Stomach (tissue), 19 donors: ENCODE measurements at places on chromosomes 13 and 19. TPM values are rescaled to one million over a fixed set of nuclear protein-coding genes. Genes with fewer than 3 reads are reported as not detected.
A peak's percentile ranks its signal among the peaks of the same experiment; 100 is the strongest.

- peak; percentile 83 for DNase-seq
These were observed 8.4 kb downstream of the PEAK3 start for GRCh38 chr19:2273356-2274184.

GRCh38 chr13:90906554-90906953 is 440.9 kb upstream of the MIR17HG start:
- no peak for DNase-seq

GRCh38 chr13:80577285-80577684 is 236.4 kb upstream of the SPRY2 start:
- DNase-seq = no peak

DNA sequence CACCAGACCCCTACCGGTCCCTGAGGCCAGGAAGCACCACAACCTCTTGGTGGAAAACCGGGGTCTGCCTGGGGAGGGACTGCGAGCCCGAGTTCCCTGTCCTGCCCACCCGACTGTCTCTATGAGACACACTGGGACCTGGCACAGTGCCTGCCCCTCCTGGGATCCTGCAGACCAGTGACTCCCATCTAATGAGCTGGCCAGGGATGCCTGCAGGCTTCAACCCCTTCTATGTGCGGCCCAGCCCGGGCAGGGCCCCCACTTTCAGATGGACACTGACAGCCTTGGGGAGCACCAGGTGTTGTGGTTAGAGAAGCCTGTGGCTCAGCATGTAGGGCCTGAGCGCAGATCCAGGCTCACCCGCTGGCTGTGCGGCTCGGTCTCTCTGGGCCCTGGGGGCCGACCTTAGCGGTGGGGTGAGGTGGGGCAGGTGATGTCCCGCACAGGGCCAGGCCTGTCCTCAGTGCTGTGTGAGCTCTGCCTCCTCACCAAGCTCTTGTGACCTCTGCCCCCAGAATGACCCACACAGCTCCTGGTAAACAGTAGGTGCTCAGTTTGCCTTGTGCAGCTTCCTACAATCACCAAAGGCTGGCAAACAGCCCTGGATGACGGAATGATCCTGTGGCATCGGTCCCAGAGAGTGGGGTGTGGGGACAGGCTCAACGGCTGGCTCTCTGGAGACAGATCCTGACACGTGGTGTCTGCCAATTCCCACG is 17.9 kb upstream of the CACTIN start:
- peak; percentile 46 for DNase-seq

- no peak for DNase-seq
These were observed 140.8 kb downstream of the MIPEP start for GRCh38 chr13:23748109-23748990.

GRCh38 chr19:44552324-44552723 is 22.8 kb upstream of the CEACAM20 start:
- DNase-seq = no peak

GRCh38 chr13:99346335-99347042 is 39.3 kb upstream of the GPR183 start:
- DNase-seq = no peak

- no peak for DNase-seq
These were observed 9.8 kb upstream of the ZNF544 start for GRCh38 chr19:58218899-58219298.

DNA sequence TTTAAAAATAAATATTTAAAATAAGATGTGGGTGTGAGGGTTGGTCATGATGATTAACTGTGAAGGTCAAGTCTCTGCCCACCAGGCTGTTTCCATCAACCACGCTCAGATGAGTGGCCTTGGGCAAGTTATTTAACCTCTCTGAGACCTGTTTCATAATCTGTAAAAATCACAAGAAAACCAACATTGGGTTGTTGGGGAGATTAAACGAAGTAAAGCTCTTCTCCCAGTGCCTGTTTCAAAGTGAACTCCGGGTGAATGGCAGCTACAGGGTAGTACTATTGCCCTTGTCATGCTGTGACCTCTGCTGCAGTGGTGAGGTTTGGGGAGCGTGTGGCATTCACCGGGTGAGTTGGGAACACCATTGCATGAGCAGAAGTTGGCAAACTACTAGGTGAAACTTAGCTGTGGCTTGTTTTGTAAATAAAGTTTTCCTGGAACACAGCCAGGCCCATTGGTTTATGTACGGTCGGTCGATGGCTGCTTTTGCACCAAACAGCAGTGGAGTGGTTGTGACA is 153.2 kb downstream of the USP12 start:
- DNase-seq = peak; percentile 34

DNA sequence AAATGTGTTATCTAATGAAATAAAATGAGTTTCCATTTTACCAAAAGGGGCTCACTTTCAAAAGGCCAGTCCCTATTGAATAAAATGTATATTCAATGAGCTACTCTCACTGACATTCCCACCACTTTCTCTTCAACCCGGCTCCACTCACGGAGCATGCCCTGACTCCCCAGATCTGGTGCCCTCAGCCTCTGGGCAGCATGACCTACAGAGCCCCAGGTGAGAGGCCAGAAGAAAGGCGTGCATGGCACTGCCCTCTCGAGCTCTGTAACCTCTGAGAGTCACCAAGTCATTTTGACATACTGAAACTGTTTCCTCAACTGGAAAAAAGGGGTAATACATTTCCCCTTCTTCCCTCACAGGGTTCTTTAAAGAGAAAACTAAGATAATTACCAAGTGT is 25.2 kb upstream of the SIAH3 start:
- no peak for DNase-seq

DNA sequence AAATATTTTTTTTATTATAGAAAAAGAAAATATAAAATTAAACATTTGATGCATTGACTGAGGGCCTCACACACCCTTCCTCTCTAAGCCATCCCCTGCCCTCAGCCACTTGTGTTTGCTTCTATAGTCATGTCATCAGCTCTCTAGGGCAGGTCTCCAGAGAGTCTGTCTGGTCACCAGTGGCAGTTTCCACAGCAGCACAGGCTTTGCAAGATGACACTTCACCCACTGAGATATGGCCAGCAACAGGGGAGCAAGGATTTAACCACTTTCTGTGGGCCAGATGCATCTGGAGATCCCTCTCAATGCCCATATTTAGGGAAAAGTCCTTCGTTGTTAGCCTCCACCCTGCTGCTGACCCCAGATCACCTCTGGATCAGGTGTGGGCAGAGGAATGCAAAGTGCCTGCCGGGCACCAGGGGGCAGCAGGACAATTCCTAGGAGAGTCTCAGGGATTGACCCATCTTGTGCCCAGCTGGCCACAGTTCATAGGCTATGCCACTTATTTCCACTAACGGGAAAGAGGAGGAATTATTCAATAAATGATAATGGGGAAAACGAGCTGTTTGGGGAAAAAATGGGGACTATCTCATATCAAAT is 4.8 kb downstream of the ABCC4 start:
- peak; percentile 61 for DNase-seq

CYP2A7 gene
- not detected for total RNA-seq

SHD gene
- total RNA-seq = not detected

CILP2 gene
- total RNA-seq = not detected

TRMT1 gene
- total RNA-seq = 29.6 TPM

ZNF283 gene
- 4.2 TPM for total RNA-seq

KIR3DL1 gene
- not detected for total RNA-seq

TSHZ3 gene
- 6.4 TPM for total RNA-seq

RPS15 gene
- total RNA-seq = 1,694 TPM

PSG2 gene
- not detected for total RNA-seq

PCDH9 gene
- total RNA-seq = 6.4 TPM

SPRED3 gene
- total RNA-seq = 1.7 TPM

TEX29 gene
- total RNA-seq = not detected

FSD1 gene
- total RNA-seq = 1.1 TPM

DNAAF3 gene
- total RNA-seq = not detected

TNFSF11 gene
- total RNA-seq = not detected
